ENCODE measurements at places on chromosomes 3 and 15.

DNA sequence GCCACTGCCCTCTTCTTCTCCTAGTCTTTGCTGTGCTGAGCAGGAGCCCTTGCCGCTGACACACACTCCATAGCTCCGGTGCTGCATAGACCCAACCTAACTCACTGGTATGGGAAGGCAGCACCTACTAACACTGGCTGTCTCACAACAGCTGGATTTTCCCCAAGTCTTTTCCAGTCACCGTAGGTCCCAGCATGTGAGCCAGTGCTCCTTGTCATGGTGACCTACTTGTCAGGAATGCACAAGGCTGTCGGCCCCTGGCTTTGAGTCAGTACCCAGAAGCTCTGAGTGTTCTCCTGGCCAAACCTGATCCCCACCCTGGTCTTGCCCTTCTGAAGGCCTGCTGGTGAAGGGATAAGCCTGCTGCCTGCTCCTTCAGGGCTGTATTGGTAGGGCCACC, 25.7 kb downstream of the AMOTL2 start:
- no peak for DNase-seq

- no peak for DNase-seq
Measured at GRCh38 chr3:15409774-15410173, 17.6 kb downstream of the METTL6 start.

GRCh38 chr3:177468331-177468730, 271.0 kb upstream of the TBL1XR1 start:
- DNase-seq: peak; percentile 94

DNA sequence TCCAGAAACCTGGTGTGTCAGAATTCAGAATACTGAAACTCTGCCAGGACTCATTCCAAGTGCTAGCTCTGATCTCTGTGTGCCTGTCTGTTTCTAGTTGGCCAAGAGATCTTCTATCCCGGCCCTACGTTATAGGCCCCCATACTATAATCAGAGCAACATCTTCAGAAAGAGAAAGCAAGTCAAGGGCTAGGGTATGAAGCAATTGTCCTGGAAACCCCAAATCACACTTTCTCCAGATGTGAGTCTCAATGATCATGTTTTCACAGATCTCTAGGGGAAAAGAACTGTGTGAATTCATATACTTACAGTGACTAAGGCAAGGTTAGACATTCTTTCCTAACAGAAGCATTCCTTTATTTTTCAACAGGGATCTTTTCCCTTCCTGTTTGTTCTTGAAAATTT, 309.7 kb downstream of the SLC9A9 start:
- DNase-seq: no peak

GRCh38 chr15:101390462-101390861, 95.4 kb upstream of the SNRPA1 start:
- DNase-seq: no peak

GRCh38 chr3:100782348-100782747, 73.1 kb downstream of the TFG start:
- DNase-seq: no peak

DNA sequence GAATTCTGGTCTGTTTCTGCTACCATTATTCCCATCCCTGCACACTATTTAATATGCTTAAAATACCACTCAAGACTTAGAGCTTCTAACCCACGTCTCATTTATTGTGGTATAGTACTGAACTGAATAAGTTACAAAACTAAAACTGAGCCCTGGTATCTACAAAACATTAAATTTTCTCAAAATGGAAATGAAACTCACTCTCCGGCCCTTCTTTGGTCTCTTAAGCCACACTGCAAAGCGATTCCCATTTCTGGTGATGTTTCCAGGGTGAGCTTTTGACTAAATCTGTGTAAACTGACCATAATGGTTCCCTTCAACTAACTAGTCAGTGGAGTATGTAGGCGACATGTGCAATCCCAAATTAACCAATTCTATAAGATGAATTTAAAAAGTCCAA, 18.6 kb downstream of the KPNA4 start:
- no peak for DNase-seq

DNA sequence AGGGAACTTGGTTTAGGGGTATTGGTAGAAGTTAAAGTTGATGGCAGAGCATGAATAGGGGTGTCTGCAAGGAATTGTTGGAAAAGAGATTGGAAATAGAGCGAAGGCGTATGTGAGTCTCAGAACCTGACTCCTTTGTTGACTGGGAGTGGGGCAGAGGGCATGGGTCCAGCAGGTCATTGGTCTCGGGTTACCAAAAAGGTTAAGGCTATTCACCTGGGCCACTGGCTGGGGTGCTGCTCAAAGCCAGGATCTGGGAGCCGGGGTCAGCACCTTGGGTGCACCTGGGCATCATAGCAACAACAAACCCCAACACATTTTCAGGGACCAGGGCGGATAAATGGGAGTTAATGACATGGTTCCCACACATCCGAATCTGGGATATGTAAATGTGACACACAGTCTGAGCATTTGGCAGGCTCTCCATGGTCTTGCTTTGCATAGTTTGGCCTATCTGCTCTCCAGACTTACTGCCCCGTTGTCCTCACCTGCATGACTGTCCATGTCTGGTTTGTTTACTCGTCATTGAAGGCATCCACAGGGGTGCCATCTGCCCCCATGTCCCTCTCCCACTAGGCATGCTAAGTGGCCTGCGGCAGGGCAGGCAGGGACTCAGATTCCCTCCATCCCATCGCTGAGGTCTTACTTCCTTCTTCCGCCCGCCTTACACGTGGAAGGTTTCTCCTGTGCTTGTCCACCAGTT, 10.1 kb downstream of the KLF13 start:
- no peak for DNase-seq

DNA sequence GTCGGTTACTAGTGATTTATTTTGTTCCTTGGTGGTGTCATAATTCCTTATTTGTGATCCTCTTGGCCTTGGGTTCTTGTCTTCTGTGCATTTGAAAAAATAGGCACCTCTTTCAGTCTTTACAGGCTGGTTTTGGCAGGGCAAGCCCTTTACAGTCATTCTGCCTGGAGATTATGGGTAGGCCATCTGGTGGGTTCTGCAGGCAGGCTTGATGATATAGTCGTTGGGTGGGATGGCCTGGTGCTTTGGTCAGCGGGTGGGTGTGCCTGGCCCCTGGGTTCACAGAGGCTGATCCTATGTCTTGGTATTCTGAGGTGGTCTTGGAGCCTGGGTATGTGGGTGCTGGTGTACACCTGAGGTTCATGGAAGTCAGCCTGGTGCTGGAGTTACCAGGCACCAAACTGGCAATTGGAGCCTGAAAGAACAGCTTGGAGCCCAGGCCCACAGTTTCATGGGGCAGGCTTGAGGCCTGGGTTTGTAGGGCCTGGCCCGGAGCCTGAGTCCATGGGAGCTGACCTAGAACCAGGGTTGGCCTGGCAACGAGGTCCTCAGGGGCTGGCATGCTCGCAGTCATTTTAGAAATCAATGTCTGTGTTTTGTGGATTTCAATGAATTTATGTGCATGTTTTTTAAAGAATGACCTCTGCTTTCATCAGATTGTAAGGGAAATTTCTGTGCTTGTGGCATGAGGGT, 63.3 kb downstream of the DOCK3 start:
- DNase-seq: no peak

- no peak for DNase-seq
Measured at GRCh38 chr3:14119651-14120050, 5.0 kb downstream of the CHCHD4 start.

DNA sequence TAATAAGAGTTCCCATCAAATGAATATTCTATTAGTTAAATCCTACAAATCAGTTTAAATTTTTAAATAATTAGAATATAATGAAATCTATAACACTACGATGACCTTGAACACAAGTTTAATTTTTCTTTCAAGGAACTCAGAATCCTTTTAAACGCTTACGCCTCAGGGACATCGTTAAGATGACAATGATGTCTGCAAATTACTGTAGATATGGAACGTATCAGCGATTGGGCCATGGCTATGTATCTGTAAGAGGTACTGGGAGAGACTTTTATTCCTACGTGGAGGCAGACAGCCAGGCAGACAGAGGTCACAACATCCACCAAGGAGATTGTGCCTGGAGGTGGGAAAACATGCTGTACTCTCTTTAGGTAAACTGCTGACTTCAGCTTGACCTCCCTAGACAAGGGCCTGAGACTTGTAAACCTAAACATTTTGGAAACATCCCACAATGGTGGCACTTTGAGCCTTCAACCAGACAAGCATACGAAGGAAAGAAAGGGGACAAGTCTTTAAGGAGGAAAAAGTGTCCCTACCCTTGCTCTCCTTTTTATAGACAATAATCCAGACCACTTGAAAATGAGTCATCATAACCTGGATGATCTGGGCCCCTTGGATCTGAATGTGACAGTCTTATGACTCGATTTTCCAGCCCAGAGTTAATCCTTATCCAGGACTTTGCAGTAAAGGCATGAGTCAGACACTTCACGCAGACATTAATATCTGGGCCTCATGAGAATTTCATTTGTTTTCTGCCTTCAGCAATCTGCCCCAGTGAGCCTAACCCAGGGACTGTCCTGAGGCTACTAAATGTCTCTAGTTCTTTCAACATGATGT, 6.8 kb upstream of the LDHAL6B start:
- DNase-seq: peak; percentile 63

- DNase-seq: no peak
Measured at GRCh38 chr3:30768703-30769550, 125.5 kb downstream of the GADL1 start.

DNA sequence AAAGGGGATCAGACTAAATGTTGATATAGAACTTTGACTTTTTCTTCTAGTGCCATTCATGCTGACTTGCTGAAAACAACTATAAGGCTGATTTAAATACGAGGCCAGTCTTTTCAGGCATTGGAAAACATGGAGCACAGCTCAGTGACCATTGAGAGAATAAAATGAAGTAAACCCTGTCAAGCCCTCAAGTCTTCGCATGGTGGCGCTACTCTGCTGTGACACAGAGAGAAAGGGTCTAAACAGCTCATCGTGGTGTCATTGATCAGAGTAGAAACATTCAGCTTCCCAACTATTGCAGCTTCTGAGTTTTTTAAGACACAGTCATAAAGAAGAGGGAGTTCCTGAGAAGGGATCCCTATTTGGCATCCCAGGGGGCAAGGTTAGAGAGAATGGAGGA, 716.2 kb downstream of the DIPK2A start:
- no peak for DNase-seq

DNA sequence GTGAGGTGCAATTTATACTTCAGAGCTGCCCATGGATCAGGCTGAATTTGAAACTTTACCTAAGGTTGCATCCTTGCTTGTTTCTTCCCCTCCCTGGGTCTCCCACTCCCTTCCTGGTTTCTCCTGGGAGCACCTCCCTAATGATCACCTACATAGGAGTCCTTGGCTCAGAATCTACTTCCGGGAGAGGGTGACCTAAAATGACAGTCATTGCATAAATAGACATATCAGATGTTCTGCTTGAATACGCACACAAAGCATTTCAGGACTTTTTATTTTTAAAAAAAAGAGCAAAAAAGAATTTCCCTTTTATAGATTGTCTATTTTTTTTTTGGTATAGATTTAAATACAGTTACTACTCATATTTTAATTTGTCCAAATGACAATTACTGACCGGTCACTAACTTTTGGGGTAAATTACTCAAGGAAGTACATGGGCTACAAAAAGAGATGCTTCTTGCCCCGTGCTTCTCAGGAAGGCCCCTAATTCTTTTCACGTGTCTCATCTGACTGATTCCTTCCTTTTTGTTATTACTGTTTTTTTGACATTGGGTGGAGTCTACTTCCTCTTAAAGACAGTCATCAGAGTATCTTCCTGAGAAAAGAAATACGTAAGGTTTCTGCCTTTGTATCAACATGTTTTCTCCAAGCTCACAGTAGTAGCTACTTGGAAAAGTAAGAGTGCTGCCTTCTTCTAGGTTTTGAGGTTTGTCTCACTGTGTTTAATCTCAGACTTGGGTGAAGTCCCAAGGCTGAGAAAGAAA, 4.9 kb upstream of the MYZAP start:
- no peak for DNase-seq

GRCh38 chr3:42747581-42747980, 25.5 kb downstream of the CCDC13 start:
- DNase-seq: no peak

DNA sequence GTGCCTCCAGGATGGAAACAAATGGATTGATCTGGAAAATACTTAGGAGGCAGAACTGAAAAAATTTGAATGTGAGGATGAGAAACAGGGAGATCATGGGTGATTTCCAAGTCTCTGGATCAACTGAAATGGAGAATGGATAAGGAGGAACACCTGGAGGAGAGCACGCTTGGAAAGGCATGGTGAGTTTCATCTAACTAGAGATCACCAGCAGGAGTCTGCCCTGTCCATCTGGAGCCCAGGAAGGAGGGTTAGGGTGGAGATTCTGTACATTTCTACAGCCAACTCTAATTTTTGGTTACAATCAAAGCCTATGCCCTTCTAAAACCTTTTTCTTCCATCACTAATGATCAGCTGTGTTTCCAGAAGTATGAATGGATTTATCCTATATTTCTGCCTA, 995.9 kb upstream of the CFAP20DC start:
- no peak for DNase-seq

- DNase-seq: no peak
Measured at GRCh38 chr3:45506751-45507391, 87.7 kb upstream of the LIMD1 start.

- DNase-seq: no peak
Measured at GRCh38 chr3:12444582-12445471, 39.5 kb upstream of the TSEN2 start.

DNA sequence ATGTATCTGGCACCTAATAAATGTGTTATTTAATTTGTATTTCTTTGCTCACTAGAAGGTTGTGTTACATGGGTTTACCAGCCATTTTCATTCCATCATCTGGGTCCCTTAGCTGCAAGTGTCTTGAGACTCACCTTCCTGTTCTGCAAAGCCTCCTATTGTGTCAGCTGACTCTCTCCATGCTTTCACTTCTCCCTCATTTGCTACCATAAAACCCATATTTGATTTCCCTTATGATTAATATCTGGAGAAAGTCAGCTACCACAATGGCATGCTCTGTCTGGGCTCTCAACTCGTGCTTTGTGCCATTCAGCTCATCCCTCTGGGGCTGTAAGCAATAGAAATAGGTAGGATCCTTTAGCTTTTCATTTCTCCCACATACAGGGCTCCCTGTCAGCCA, 79.5 kb upstream of the EIF1B start:
- no peak for DNase-seq

GRCh38 chr3:463252-464192, 267.0 kb downstream of the CHL1 start:
- no peak for DNase-seq

- no peak for DNase-seq
Measured at GRCh38 chr3:9409981-9410854, 12.8 kb downstream of the SETD5 start.

GRCh38 chr15:77901921-77902750, 175.4 kb downstream of the TBC1D2B start:
- DNase-seq: no peak

- no peak for DNase-seq
Measured at GRCh38 chr3:179710079-179710478, 57.2 kb downstream of the USP13 start.

GRCh38 chr3:186099178-186099577, 9.7 kb downstream of the ETV5 start:
- DNase-seq: no peak

GRCh38 chr3:177300039-177300833, 103.0 kb upstream of the TBL1XR1 start:
- peak; percentile 49 for DNase-seq

GRCh38 chr3:192170659-192171058, 556.7 kb downstream of the FGF12 start:
- DNase-seq: no peak
